ENCODE measurements at places on chromosomes 4 and X.

GRCh38 chrX:56802921-56803849, 74.1 kb downstream of the NBDY start:
- DNase-seq = peak; percentile 55

DNA sequence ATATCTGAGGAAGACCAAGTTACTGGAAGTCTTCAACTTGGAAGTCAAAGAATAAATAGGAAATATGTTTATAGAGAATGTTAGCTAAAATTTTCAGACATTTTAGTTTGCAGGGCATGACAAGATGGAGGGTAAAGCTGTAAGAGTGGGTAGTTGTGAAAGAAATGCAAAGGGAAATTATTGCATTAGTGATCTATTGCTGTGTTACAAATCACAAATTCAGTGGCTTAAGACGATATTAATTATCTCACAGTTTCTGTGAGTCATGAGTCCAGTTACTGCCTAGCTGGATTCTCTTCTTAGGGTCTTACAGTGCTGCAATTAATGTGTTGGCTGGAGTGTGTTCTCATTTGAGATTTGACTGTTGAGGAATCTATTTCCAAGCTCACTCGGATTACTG, 62.9 kb upstream of the CAMK2D start:
- DNase-seq = no peak

- no peak for DNase-seq
Measured at GRCh38 chr4:55178226-55179005, 53.0 kb upstream of the KDR start.

GRCh38 chr4:185020293-185020808, 2.1 kb downstream of the HELT start:
- DNase-seq = no peak

GRCh38 chrX:154516656-154517100, 646 bp upstream of the FAM3A start:
- peak; percentile 90 for DNase-seq

GRCh38 chr4:55609393-55609866, 17.4 kb upstream of the PDCL2 start:
- DNase-seq = no peak

- DNase-seq = no peak
Measured at GRCh38 chr4:93157986-93158385, 670.6 kb upstream of the ATOH1 start.

DNA sequence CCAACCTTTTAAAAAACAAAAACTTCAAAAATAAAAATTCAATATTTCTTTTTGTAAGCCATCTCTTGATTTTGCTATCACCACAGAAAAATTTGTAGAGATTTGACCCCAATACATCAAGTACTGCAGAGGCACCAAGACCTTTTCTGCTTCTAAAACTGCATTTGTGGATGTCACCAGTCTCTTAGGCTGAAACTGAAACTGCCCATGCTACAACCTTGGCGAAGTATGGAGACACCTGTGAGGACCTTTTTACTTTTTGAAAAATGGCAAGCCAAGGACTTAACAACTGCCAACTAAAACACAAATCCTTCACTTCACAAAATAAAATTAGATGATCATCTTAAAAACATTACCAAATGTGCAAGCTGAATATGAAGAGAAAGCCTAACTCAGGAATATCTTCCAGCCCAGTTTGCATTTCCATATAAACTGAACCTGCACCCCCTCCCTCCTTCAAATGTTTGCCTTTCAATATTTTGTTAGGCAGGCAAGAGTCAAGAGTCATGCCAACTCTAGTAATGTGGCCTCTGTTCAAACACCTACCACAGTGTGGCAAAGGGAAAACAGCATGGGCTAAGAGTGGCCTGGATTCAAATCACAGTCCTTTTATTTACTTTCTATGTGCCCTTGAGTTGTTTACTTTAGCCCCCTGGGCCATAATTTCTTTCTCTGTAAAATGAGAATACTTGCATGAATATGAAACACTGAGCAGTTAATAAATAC, 389.4 kb downstream of the OPHN1 start:
- DNase-seq = no peak

- peak; percentile 82 for DNase-seq
Measured at GRCh38 chrX:53682885-53683555, 3.5 kb downstream of the HUWE1 start.

GRCh38 chr4:155367608-155368007, 9.2 kb downstream of the MAP9 start:
- DNase-seq = no peak

DNA sequence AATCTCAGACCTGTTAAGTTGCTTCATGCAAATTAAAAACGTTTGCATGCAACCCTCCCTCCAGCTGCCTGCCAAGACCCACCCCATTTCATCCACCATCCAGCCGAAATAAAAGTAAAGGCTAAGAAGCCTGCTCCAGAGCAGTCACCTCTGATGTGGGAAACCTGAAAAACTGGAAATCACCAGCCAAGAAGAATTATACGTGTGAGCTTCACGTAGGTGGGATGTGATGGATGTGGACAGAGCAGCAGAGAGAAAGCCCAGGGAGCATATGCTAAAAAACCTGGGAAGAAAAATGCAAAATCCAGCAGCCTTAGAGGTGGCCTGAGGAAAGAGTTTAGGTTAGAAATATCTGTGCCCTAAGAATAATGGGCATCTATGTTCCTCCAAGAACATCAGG, 160.6 kb upstream of the STS start:
- DNase-seq = no peak

DNA sequence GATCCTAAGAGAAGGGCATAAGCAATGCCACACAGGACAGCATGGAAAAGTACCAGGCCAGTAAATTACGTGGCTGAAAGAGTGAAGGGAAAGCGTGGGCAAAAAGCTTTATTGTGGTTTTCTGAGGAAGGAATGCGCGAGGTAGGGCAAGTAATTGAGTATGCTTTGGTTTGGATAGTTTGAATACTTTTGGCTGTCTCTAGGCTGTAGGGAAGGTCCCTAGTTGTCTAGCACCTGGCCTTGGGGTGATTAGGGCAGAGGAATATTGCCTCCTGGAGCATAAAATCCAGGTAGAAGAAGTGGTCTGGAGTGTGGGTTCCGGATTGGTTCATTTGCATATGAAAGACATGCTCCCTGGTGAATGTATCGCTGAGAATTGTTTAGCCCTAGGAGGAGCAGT, 46.4 kb upstream of the NALF2 start:
- DNase-seq = no peak

DNA sequence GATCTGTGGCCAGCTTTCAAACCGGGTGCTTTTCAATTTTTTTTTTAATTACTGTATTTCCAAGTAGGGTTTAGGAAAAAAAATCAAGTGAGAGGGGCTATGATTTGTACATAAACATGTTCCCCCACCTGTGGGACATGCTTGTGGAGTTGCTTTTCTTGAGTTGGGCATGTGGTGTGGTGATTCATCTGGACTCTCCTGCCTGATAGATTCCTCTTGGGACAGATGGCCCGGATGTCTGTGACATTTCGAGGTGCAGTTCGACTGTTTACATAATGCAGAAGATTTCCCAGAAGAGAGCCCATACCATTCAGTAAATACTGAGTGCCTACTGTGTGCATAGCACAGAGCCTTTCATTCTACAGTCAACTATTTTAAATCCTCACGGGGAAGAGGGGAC, 49.9 kb downstream of the DOCK11 start:
- peak; percentile 33 for DNase-seq

GRCh38 chr4:108821351-108821930, 58.6 kb upstream of the ETNPPL start:
- no peak for DNase-seq

DNA sequence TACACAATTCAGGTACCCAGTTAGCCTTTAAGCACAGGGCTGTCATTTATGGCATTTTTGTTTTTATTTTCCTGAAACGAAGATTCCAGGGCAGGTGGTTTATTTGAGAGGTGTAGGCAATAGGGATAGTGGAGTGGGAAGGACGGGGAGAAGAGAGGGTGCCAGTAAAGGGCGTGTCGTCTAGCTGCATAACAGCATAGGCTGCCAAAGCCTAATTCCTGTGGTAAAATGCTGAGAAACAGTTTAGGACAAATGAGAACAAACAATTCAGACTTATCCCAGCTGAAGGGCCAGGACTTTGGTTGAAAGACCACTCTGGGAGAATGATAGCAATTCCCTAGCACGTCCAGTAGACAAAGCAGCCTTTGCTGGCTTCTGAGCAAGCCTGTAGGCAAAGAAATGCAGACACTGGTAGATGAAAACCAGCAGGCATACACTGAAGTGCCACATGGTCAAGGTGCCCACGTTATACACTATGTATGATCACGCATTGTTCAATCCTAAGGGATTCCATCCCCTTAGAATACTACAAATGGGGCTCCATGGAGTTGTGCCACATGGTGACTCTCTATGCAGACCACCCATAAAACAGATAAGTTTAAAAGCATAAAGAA, 70.6 kb downstream of the PKD2 start:
- DNase-seq = no peak

DNA sequence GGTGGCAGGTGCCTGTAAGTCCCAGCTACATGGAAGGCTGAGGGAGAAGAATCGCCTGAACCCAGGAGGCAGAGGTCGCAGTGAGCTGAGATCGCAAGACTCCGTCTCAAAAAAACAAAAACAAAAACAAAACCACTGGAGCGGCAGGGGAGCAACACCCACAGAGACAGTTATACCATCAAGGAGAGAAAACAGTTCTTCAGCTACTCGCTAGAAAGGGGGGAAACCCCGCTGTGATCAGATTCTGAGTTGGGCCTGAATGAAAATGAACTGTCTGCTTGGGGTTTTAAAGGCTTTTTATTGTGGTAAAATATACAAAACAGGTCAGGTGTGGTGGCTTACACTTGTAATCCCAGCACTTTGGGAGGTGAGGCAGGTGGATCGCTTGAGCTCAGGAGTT, 16.8 kb upstream of the IRAK1 start:
- no peak for DNase-seq

Measured in mesenchymal stem cell (in vitro differentiated cells and primary cell).